ENCODE measurements at places on chromosomes 1 and 21.

- DNase-seq = peak; percentile 31
These were observed 19.7 kb downstream of the BCAR3 start for GRCh38 chr1:93661829-93662474.

DNA sequence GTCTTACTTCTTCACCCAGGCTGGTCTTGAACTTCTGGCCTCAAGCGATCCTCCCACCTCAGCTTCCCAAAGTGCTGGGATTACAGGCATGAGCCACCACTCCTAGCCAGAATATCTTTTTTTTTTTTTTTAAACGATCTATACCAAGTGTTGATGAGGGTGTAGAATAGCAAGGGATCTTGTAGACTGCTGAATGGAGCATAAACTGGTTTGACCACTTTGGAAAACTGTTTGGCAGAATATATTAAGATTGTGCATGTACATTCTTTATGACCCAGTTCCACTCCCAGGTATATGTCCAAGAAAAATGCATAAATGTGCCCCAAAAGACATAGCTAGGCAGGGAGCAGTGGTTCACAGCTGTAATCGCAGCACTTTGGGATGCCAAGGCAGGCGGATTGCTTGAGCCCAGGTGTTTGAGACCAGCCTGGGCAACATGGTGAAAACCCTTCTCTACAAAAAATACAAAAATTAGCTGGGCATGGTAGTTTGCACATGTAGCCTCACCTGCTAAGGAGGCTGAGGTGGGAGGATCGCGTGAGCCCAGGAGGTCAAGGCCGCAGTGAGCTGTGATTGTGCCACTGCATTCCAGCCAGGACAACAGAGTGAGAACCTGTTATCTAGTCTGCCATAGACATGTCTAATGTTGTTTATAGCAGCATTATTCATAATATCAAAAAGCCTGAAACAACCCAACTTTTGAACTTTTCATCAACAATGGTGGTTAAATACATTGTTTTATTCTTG, 184.0 kb downstream of the VPS13D start:
- DNase-seq = no peak

DNA sequence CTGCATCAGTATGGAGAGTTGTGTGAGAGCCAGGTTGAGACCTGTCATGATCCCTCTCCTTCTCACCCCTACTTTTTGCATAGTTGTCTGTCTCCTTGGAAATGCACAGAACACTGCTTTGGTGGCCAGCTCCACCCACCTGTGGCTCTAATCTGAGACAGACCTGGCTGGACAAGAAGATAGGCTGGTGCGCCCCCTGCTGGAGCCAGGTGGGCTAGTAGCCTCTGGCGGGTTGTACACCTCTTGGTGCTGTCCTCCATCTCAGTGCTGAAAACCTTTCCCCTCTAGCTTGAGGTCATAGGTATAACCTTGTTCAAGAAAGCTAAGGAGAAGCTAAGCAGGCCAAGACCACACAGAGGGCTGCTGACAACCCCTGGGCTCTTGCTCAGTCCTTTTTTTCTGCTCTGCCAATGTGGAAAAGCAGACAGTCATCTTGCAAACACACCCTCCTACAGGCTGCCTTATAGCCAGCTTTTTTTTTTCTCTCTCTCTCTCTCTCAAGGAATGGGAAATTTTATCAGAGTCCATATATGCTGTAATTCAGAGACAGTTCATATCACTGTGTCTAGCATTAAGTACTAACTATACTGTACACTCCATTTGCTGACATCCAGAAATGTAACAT, 58.8 kb upstream of the SPATA6 start:
- peak; percentile 36 for DNase-seq

DNA sequence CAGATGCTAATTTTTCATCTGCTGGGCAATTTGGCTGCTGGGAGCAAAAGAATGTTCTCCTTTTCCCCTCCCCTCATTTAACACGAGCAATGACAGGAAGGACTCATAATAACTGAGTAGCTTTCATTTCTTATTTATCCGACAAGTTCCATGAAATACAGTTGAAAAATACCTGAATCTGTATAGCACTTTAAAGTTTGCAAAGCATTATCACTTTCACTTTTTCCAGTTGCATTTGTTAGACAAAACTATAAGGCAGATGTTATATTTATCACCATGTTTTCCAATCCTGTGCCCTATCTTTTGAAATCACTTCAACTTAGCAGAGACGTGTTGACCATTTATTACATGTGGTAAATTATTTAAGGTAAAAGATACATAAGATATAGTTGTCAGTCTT, 350.6 kb upstream of the SGIP1 start:
- DNase-seq = no peak

DNA sequence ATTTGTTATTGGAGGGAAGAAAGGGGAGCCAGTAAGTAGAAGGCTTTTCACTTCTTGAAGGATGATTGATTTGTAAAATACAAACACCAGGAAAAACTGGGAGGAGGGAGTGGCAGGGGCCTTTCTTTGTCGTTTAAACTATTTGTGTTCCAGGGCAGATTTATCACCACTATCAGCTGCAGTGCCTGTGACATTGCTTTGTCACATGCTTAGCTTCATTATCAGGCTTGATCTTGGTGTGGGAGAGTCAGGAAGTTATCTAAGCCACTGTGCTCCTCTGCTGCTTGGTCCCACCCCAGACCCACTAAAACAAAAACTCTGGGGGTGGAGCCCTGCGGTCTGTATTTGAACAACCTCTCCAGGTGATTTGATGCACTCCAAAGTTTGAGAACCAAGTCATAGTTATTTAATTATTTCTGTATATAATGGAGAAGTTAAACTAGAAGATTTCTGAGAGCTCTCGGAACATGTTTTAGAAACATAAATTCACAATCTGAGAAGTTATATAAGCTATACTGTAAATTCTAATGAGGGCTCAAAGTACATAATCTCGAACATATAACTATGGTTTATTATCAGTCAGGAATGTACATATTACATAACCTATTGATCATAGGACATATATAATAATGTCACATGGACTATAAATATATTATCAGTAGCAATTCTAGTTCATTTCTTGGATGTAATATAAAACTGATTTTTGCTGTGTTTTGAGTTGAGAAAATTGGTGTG, 87.9 kb downstream of the CDC14A start:
- no peak for DNase-seq

DNA sequence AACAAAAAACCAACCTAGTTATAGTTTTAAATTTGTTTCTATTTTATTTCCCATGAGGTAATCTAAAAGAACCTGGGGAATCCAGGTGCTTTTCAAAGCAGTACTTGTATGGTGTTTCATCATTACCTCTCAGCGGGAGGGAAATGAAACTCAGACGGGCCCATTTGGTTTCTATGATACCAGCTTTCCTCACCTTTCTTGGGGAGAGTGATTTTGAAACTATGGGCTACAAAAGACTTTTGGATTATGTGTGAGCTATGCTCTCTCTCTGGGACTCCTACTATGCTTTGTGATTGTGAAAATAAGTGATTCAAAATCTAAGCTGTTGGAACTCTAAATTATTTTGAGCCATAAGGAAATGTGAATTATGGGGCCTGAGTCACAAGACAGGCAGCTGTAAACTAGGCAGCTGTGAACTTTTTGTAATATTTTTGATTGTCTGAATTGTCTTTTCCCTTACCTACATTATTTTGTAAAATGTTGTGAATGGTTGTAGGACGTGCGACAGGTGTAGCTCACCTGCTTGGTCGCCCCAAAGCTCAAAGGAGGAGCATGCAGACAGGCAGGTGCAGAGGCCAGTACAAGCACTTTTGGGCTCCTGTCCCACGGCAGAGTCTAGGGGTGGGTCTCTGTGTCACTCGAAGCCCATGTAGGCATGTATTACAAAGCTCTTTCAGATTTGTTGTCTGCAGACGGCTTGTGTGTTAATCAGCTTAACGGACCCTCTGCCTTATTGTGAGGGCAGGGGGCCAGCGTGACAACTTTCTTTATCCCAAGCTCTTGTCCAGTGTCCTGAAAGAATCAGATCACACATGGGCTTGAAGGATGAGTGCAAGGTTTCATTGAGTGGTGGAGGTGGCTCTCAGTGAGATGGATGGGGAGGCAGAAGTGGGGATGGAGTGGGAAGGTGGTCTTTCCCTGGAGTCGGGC, 64.8 kb upstream of the BACH1 start:
- DNase-seq = peak; percentile 62

DNA sequence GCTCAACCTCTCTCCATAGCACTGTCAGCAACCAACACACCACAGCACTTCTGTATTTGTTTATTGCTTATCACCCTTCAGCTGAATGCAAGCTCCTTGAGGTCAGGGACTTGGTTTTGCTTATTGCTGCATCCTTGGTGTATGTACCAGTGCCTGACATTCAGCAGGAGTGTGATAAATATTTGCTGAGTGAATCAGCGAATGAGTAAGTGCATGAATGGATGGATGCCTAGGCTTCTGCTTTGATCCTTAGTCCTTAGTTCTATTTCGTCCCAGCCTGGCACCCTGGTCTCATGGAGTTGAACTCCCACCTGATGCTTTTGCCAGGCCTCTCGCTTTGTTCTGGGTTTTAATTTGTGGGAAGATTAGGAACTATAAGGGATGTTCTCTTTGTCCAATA, 88.2 kb downstream of the ZSCAN20 start:
- DNase-seq = no peak

GRCh38 chr1:3656450-3657095, 4.3 kb downstream of the TP73 start:
- no peak for DNase-seq

GRCh38 chr1:236484310-236484971, 39.3 kb upstream of the LGALS8 start:
- DNase-seq = no peak

GRCh38 chr1:62207187-62207586, 12.5 kb downstream of the L1TD1 start:
- no peak for DNase-seq

DNA sequence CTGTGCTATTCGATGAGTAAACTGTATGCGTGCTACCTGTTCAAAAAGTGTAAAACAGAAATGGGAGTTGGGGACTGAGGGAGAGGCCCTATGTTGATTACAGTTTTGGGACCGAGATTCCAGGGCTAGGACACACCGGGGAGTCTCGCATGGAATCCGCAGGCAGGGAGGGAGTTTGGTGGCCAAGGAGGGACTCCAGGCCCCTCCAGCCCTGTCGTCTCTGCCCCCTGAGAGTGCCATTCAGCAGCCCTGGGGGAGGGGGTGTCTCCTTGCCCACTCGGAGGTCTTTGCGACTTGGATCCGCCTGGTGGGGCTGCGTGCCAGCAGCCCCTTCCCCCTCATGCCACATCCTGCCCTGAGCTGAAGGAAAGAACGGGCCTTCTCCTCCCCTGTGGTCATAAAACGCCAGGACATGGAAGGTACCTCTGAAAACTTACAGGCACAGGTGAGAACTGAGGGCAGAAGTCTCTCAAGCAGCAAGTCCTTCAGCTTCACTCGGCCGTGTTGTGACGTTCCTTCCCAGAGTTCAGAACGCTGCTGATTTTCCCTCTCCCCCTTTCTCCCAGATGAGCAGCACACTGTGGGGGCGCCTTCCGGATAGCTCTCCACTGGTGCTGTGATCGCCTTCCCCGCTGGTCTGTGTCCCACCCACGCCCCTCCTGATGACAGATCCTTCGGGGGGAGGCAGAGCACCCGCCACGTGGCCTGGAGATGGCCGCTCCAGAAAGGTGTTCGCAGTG, 141.4 kb downstream of the PEX14 start:
- DNase-seq = no peak

- DNase-seq = peak; percentile 66
These were observed 120.0 kb downstream of the PGBD5 start for GRCh38 chr1:230306169-230306568.

GRCh38 chr1:209302779-209303568, 280.5 kb upstream of the CAMK1G start:
- peak; percentile 29 for DNase-seq

GRCh38 chr1:85605484-85606413, 25.2 kb downstream of the CCN1 start:
- no peak for DNase-seq

DNA sequence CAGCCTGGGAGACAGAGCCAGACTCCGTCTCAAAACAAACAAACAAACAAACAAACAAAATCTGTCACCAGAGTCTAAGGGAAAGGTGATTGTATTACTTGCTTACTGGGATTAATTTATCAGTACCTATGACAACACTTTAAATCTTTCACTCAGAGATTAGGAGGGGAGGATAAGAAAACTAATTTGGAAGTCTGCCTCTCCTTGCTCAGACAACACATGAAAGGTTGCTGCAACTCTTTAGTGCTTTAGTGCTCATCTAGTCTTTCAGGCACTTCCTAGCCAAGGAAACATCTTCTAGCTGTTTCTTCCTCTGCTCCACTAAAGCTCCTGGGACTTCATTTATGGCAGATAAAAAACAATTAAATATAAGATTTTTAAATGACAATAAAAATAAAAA, 7.3 kb upstream of the FMN2 start:
- DNase-seq = no peak

DNA sequence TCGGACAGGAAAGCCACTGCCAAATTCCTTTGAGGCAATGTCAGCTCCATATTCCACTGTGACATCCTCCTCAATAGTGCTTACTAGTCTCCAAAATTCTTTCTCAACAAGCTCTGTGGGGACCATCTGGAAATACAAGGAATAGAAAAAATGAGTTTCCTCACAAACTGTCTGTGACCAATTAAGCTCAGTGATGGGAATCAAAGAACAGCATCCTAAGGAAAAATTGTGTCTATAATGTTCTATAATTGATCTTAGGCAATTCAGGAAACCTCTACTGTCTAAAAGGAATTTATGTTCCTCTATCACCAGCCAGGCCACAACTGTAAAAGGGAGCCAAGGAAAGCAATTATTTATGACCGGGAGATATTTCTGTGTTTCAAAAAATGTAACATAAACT, 46.1 kb upstream of the SYT2 start:
- no peak for DNase-seq

GRCh38 chr1:39965044-39965443, 10.1 kb downstream of the MFSD2A start:
- no peak for DNase-seq
